HCT116 (cell line): ENCODE measurements at places on chromosomes 5 and 9.

DNA sequence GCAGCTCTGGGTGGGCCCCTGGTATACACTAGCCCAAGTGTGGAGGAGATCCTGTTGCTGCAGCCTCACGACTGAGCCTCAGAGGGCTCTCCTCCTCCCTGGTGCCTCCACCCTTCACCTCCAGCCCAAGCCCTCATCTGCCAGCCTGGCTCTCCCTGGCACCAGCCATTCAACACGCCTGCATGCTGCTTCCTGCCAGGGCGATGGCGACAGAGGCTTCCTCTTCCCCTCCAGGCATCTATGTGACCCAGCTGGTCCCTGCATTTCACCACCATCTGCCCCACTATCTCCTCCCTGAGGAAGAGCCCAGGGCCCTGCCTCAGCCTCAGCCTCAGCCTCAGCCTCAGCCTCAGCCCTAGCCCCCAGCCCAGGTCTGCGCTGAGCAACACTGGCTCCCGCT lies 54.8 kb upstream of the ANGPTL2 start:
- DNase-seq = no peak

DNA sequence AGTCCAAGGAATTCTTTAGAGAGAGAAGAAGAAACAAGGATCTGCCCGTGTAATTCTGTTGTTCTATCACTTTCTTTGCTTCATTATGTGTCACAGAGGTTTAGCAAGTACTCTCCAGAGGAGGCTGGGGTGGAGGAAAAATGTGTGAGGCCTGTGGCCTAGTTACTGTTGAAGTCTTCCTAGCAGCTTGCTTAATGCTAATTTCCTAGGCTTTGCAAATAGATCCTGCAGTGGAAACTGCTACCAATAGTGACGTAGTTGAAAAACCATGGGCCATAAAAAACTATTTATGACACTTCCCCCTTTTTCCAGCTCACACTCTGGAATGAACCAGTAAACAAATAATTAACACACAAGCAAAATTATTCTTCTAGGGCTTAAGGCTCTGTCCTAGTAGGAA lies 27.0 kb upstream of the C9orf72 start:
- no peak for DNase-seq

DNA sequence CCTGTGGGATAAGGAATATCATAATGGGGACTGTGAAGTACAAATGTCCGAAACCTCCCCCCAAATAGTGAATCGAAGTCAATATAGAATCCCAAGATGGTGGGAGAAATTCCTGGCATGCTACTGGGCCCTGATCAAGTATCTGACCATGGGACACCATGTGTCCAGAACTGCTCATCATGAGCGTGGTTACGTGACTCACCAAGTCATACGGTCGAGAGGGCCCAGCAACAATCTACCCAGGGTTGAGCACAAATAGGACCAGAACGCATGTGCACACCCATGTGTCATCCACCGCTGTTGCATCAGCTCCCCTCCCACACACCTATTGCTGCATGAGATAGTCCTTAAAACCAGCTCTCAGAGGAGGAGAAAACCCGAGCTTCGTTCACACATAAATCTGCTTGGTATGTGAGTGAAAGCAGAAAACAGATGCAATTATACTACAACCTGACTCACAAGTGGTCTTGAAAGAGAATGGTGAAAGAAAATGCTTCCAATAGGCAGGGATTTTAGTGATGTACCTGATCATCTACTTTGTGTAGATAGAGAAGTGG lies 353.2 kb downstream of the CWC27 start:
- no peak for DNase-seq

DNA sequence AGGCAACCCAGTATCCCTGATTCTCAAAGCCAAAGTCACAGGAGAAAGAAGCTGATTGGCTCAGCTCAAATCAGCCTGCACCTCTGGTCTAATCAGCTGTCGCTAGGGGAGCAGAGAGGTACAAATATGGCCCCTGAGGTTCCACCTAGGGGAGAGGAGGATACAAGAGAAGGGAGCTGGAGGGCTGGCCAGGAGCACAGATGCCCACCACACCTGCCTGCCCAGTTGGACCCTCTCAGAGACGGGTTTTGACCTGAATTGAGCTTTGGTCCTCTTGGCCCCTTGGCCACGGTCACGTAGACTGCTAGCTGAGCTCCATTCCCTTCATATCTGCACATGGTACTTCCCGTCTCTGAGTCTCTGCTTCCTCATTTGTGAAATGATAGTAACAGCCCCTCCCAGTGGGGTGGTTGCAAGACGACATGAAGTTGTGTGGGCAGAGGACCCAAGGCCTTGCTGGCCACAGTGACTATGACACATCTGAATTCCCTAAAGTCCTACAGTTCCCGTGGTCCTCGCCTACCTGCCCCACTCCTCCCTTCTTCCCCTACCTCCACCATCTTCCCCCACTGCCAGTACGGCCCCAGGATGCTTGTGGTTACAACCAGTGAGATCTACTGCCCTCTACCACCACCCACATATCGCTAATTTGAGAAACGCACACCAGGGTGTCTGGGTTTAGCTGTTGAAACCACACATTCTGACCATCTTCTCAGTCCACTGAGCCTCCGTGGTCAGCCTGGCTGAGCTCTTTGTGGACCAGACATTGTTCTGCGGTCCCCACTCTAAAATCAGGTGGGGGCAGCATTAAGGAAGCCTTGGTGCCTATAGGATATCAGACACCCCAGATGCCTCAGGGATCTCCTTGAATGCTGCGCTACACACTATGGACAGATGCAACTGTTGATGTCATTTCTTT lies 60.3 kb upstream of the NEK6 start:
- DNase-seq = no peak

GRCh38 chr9:2260417-2261306 lies 245.5 kb downstream of the SMARCA2 start:
- DNase-seq = peak; percentile 93

DNA sequence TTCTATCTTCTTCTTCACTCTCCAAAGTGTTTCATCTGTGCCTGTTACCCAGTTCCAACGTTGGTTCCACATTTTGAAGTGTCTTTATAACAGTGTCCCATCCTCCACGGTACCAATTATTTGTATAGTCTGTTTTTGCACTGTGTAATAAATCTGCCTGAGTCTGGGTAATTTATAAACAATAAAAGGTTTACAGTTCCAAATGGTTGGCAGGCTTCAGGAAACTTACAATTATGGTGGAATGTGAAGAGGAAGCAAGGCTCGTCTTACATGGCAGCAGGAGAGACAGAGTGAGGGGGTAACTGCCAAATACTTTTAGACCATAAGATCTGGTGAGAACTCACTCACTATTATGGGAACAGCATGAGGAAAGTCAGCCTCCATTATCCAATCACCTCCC lies 465.4 kb upstream of the CDH9 start:
- no peak for DNase-seq

GRCh38 chr5:136033848-136034247 lies 5.1 kb downstream of the TGFBI start:
- DNase-seq = no peak

- DNase-seq = no peak
Measured at GRCh38 chr5:17316970-17317459, 99.6 kb downstream of the BASP1 start.

DNA sequence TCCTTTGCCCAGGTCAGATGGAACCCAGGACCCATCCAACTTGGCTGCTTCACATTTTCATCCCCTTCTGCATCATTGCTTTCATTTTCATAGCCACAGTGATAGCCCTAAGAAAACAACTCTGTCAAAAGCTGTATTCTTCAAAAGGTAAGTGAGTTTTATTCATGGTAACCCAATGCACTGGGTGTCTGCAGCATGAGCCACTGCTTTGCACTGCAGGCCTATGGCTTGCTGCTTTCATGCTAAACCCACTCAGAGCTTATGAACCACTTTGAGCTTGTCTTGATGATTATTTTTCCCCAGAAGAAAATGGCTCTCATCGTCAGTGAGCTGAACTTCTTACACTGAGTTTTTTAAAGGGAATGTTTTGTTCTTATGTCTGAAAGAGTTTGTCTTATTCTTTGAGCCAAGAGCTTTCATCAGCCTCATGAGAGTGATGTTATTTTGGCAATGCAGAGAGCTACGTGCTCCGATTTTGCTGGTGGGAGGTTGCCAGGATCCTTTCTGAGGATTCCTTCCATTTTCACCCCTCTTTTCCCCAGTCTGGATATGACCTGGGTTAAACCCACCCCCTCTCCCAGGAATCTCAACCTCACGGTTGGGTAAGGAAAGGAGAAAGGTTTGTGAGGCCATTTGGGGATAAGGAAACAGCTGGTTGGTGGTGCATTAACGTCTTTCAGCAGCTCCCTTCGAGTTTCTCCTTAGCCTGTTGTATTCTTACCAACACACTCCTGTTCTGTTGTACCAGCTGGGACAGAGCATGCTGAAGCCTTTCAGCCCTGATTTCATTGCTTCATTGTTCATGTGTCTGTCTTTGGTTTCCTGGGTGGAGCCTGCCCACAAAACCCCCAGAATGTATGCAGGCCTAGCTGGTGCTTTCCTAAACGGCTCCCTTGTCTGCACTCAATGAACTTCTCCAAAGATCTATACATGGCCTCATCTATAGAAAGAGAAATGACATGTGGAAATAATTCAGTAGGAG lies 47.6 kb downstream of the PDCD1LG2 start:
- no peak for DNase-seq

- DNase-seq = no peak
Measured at GRCh38 chr9:115032296-115032695, 85.7 kb downstream of the TNC start.

DNA sequence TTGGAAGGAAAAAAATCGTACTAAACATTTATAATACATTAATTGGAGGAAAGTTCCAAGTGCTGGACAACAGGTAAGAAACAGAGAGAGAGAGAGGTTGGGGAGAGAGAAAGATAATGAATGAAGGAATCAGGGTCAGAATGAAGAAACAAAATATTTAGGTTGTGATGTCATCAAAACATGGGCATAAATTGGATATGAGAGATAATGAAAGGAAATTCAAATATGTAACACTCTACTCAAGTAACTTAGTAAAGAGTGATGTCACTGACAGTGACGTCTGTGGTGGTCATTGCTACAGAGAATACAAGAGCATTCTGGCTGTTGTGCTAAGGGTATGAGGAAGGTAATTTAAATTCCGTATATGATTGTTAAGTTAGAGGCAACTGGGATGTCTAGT lies 543.4 kb upstream of the COX7C start:
- DNase-seq = no peak

DNA sequence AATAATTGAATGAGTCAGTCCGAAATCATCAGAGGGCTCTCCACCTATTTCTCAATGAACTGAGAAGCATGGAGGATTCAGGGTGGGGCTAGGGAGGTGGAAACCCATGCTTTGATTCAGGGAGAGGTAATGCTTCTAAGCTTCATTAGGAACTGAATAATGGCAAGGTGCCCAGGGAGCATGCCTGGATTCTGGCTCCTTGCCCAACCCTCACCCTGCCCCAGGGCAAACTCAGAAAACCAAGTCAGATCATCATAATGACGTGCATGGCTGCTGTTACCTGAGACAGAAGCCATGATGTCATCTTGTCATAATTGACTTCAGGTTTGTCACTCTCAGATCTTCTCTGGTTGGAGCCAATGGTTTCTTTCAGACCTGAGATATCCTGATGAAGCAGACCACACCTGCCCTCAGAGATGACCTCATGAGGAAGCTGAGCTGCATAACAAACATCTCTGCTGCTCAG lies 199.6 kb downstream of the SYK start:
- peak; percentile 85 for DNase-seq

GRCh38 chr9:128494108-128494745 lies 10.3 kb upstream of the GLE1 start:
- DNase-seq = no peak

- peak; percentile 42 for DNase-seq
Measured at GRCh38 chr9:84238652-84239051, 101.9 kb downstream of the SLC28A3 start.

GRCh38 chr5:122612901-122613300 lies 162.0 kb upstream of the SNX2 start:
- no peak for DNase-seq

- no peak for DNase-seq
Measured at GRCh38 chr5:132657676-132658380, at the start of gene IL13. IL13 (plus strand) TSS chr5:132658173; CDS start chr5:132658187, 14 bp downstream.

DNA sequence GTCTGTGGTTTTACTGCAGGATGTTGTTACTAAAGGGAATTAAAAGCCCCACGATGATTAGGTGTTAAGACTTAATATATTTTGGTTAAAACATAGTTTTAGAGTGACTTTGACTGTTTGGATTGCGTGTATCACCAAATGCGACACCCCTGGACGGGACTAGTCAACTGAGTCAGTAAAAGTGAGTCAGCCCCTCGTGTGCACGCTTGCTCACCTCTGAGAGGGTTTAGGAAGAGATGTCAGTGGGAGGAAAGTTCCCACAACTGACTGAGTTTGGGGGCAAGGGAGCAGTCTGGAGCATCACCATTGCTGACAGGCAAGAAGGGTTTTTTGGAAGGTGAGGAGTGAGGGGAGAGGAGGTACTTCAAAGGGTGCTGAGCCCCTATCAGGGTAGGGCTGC lies 14.4 kb upstream of the DMRT3 start:
- DNase-seq = no peak
